ENCODE measurements at places on chromosomes 5 and 9.
A peak's percentile ranks its signal among the peaks of the same experiment; 100 is the strongest.

DNA sequence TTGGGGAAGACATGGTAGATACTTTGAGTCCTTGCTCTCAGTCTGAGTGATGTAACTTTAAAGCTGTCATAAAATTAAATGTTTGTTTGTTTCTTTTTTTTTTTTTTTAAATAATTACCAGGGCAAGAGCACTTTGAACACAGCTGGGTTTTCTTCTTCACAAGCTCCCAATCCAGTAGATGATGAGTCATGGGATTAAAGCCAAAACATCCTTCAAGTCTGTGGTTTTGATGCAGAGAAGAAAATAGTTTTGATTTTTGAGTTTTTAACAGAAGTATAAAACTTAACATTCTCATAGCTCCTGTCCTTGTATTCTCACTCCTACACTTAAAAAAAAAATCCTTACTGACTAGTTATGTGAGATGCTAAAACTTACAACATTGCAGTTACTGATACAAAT lies 34.8 kb upstream of the IL31RA start:
- no peak for DNase-seq

DNA sequence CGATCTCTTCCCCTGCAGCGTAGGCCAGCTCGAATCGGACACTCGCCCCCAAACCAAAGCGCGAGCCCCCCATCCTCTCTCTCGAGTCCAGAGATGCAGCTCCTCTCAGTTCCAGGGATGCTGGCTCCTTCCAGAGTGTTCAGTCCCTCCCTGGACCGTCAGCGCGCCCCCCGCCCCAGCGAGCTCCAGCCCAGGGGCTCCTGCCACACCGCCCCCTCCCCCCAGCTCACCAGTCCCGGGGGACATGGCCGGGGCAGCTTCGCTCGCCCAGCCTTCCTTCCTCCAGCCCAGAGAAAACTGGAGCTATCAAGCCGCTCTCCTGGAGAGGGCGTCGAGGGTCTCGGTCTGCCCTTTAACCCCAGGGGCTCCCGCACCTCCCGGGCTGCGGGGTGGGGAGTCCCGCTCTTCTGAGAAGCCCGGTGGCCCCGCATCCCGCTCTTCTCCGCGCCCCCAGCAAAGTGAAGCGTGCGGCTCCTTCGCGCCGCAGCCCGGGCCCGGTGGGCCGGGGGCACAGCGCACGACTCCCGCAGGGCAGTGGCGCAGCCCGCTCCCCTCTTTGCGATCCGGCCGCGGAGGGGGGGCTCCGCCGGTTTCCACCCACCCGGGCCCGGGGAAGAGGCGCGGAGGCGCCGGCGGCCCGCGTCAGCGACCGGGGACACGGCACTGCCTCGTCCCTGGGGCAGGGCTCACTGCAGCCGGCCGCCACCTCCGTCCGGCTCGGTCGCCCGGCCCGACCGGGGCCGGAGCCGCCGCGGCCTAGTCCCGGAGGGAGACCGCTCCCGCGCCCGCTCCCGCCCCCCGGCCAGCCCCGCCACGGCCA lies 587 bp downstream of the MIER3 start:
- peak; percentile 15 for DNase-seq

GRCh38 chr9:137388589-137389427 lies 34.2 kb downstream of the EXD3 start:
- DNase-seq: no peak

DNA sequence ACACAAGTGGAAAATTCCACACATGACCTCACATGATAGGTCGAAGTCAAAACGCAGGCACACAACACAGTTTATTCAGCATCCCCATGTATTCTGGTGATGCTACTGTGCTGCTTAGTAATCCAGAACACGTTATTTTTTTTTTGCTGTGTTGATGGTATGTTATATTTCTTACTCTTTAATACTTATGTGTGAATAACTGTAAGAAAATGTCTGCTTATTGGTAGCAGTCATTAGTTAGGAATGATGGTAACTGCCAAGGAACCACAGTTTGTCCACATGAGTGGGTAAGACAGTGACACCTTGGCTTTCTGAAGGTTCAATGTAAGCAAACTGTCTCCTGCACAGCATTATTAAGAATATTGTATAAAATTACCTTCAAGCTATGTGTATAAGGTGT lies 107.7 kb upstream of the DAPK1 start:
- DNase-seq: no peak

- no peak for DNase-seq
Observed at GRCh38 chr5:177105691-177106476, 19.2 kb downstream of the FGFR4 start.

GRCh38 chr9:128382261-128382660 lies 11.1 kb downstream of the URM1 start:
- no peak for DNase-seq

DNA sequence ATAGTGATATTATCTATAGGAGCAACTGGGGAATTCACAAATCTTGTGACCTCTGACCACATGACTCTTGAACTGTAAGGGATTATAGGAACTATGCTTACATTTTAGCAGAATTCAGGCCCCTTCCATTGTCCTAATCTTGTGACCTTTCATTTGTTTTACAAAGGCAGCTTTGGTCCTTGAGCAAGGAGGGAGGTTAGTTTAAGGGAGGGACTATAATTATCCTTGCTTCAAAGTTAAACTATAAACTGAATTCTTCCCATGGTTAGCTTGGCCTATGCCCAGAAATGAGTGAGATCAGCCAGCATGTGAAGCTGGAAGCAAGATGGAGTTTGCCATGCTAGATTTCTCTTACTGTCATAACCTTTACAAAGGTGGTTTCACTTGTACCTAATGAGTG lies 51.2 kb downstream of the TARS1 start:
- no peak for DNase-seq

DNA sequence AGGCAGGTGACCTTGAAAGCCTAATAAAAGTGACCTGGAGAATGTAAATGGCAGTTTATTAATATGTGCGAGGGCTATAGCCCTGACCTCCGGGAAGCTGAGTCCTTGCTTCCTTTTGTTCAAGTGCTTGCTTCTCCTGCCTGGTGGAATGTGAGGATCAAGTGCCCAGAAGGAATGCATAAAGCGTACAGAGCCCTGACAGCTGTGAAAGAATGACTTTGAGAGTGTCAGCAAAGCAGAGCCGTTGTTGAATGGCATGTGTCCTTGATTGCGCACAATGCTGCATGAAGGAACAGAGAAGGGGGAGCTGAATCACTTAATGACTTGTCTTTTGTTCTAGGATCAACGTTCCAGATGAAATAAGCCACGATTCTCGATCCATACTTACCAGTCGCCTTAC lies 133.0 kb downstream of the SLF1 start:
- no peak for DNase-seq

- no peak for DNase-seq
Observed at GRCh38 chr5:103565719-103566118, 3.1 kb upstream of the NUDT12 start.

GRCh38 chr5:9241479-9242305 lies 304.2 kb downstream of the SEMA5A start:
- no peak for DNase-seq

DNA sequence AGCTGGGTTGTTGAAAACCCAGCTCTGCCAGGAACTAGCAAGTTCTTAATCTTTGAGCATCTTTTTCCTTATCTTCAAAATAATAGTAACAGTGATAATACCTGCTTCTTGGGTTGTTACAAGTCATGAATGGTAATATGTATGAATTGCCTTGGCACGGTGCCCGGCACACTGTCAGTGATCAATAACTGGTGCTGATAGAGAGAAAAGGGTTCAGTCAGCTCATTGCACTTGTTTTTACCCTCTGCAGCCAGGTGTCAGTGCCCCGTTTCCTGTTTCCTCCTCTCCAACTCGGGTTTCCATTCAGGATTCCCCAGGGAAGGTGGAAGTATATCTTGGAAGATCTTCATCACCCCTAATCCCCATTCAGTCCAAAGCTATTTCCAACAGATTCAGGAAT lies 15.8 kb upstream of the NIPAL4 start:
- no peak for DNase-seq

GRCh38 chr5:74174366-74174765 lies 466.2 kb downstream of the ENC1 start:
- no peak for DNase-seq

- no peak for DNase-seq
Observed at GRCh38 chr5:11531811-11532555, 372.3 kb downstream of the CTNND2 start.

GRCh38 chr5:171573451-171574225 lies 154.2 kb downstream of the FGF18 start:
- DNase-seq: no peak

DNA sequence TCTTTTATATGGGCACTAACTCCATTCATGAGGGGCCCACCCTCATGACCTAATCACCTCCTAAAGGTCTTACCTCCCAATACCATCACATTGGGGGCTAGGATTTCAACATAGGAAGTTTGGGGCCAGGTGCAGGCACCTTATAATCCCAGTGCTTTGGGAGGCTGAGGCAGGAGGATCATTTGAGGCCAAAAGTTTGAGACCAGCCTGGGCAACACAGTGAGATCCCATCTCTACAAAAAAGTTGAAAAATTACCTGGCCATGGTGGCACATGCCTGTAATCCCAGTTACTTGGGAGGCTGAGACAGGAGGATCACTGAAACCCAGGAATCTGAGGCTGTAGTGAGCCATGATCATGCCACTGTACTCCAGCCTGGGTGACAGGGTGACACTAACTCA lies 76.7 kb downstream of the MYO10 start:
- DNase-seq: no peak

DNA sequence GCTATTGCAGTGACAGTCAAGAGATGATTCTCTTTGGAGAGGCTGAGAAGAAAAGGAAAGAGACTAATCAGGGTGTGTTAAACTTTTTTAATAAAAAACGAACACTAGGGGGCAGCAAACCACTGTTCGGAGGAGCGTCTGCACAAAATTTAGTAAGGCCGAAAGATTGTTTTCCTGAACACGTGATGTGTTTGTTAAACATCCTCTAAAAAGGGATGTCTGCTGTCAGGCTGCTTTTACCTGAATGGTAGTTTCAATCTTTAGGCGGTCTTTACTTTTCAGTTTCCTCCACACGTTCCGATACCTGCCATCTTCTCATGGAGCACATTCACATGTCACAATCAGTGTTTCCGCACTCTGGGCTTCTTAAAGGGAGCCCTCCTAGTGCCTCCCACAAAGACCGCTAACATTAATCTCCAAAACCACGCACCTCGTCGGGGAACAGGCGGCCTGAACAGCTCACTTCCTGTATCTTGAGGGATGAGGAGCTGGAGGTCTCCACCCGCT lies 125.2 kb downstream of the GPBP1 start:
- peak; percentile 86 for DNase-seq

DNA sequence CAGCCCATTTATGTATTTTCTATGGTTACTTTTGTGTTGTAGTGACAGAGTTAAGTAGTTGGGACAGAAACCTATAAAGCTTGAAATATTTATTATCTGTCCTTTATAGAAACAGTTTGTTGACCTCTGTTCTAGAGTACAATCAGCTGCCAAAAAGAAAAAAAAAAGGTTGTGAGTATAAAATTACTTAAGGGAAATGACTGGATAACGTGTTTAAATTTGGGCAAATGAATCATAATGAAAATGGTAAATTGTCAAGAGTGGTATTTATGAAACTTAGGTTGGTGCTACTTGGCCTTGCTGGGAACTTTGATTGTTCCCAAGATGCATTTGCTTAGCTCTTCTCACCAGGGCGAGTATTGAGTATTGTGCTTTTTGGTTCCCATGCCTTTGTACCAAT lies 70.2 kb upstream of the IL6ST start:
- no peak for DNase-seq

DNA sequence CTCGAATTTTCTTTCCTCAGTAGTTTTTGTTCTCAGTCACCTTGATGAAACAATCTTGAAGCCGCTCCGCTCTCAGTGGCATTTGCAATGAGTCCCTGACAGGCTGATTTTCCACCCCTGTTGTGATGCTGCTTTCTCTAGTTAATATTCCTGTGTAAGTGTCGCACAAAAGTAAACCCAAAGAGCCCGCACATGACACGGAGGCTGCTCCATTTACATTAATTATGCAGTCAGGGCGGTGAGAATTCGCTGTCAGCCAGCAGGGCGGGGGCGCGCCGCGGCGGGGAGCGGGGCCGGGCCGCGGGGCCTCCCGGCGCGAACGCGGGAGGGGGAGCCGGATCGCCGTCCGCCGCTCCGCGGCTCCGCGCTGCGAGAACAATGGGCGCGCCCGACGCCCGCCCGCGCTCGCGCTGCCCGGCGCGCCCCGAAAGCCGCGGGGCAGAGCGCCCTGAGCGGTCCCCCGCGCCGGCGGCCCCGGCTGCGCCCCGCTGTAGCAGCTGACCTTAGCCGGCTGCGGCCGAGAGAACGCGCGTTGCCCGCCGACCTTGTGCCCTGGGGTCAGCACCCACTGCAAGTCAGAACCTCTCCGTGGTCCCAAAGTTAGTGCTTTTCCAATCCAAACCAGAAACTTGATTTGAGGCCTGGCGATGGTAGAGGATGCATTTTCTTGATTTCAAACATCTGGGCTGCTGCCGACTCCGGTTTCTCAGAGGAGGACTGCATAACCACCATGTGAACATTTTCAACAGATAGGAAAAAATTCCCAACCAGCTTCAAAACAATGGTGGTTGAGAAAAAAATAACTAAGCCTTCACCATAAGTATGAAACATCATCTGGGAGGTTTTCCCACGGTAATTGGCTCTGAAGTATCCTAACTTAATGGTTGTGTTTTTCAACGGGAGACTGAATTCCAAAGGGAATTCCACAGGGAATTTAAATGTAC lies 142.6 kb downstream of the PBX3 start:
- peak; percentile 45 for DNase-seq

- DNase-seq: no peak
Observed at GRCh38 chr5:158205992-158206391, 347.0 kb upstream of the CLINT1 start.

DNA sequence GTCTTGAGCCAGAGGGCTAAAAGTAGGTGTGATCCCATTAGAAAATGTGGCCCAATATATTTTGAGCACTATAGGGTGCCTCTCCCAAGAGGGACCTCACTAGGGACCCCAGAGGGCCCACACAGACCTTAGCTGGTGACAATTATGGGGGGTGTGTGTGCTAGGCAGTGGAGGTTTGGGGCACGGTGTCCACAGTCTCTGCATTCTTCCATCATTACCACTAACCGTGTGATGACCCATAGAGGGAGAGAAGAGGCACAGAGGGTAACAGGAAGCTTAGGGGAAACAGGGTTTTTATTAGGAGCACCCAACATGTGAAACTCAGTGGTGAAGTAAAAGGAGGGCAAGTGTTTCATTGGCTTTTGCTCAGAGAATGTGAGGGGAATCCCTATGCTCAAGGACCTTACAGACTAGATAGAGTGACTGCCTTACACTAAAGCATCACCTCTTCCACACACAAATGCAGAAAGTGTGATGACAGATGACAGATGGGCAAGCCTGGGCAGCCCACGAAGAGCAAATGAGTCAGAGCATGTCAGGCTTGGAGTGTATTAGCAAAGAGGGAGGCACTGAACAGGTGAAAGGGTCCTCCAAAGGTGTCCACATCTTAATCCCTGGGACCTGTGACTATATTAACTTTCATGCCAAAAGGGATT lies 2.5 kb upstream of the ACTL7A start:
- no peak for DNase-seq

- peak; percentile 58 for DNase-seq
Observed at GRCh38 chr5:159098603-159099436, 896 bp downstream of the EBF1 start.

GRCh38 chr5:177470759-177471536 lies 2.5 kb downstream of the DBN1 start:
- no peak for DNase-seq

All from suppressor macrophage treated with lipopolysaccharide for 4 hours (primary cell).